Esophagus muscularis mucosa (tissue), 4 donors: ENCODE measurements at places on chromosomes 3 and 15. TPM values are rescaled to one million over a fixed set of nuclear protein-coding genes. Genes with fewer than 3 reads are reported as not detected.
A peak's percentile ranks its signal among the peaks of the same experiment; 100 is the strongest.

The CKMT1A gene
- not detected for total RNA-seq

The FGF12 gene
- total RNA-seq = 10.2 TPM

The CLCN2 gene
- 2.0 TPM for total RNA-seq

The EXD1 gene
- not detected for total RNA-seq

The HRH1 gene
- 5.6 TPM for total RNA-seq

The PROK2 gene
- not detected for total RNA-seq

The GPR27 gene
- total RNA-seq = 2.5 TPM

The UBA7 gene
- total RNA-seq = 29.6 TPM

The SLC27A2 gene
- total RNA-seq = not detected

The FETUB gene
- total RNA-seq = not detected

The AHSG gene
- total RNA-seq = not detected

The ALDH1L1 gene
- total RNA-seq = 19.2 TPM

The FBXL22 gene
- 52.7 TPM for total RNA-seq

The PDCD7 gene
- 24.4 TPM for total RNA-seq

The PTH1R gene
- total RNA-seq = 26.8 TPM

- DNase-seq = no peak
These were observed 8.3 kb upstream of the ANKDD1A start for GRCh38 chr15:64903326-64903950.

GRCh38 chr15:74253211-74253921 lies 17.2 kb downstream of the CCDC33 start:
- DNase-seq = no peak

GRCh38 chr3:156472150-156472549 lies 82.8 kb downstream of the SSR3 start:
- DNase-seq = no peak

DNA sequence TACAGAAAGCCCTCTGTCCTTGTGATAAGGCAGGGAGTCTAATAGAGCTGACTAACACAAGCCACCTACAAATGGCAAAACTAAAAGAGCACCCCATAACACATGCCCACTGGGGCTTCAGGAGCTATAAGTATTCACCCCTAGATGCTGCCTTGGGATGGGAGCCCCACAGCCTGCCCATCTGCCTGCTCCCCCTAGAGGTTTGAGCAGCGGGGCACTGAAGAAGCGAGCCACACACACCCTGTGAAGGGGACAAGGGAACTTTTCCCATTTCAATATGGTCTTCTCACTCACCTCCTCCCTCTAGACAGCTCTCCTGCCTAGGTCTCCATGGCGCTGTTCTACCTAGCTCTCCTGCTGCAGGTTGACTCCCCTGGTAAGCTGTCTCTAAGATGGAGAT lies 261.0 kb downstream of the SHQ1 start:
- no peak for DNase-seq

DNA sequence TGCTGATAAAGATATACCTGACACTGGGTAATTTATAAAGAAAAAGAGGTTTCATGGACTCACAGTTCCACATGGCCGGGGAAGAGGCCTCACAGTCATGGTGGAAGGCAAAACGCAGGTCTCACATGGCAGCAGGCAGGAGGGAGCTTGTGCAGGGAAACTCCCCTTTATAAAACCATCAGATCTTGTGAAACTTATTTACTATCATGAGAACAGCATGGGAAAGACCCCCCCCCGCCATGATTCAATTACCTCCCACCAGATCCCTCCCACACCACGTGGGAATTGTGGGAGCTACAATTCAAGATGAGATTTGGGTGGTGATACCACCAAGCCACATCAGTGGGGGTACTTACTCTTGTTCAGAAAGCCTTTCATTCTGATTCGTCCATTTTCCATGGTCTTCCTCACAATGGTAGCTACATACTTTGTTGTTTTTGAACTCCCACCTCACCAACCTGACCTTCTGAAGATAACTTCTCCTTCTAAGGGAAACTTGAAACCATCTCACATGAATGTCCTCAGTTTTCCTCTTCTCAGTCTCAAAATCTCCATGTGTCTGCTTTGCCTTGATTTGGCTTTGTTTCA lies 275.6 kb upstream of the PROK2 start:
- no peak for DNase-seq

- no peak for DNase-seq
These were observed 204.5 kb upstream of the SLCO3A1 start for GRCh38 chr15:91649016-91649415.

- no peak for DNase-seq
These were observed 26.6 kb downstream of the IGF2BP2 start for GRCh38 chr3:185797993-185798830.

GRCh38 chr3:184711493-184712247 lies at the start of gene MAGEF1:
MAGEF1 (minus strand) TSS chr3:184712064; CDS start chr3:184711821, 243 bp downstream.
- DNase-seq = peak; percentile 93

DNA sequence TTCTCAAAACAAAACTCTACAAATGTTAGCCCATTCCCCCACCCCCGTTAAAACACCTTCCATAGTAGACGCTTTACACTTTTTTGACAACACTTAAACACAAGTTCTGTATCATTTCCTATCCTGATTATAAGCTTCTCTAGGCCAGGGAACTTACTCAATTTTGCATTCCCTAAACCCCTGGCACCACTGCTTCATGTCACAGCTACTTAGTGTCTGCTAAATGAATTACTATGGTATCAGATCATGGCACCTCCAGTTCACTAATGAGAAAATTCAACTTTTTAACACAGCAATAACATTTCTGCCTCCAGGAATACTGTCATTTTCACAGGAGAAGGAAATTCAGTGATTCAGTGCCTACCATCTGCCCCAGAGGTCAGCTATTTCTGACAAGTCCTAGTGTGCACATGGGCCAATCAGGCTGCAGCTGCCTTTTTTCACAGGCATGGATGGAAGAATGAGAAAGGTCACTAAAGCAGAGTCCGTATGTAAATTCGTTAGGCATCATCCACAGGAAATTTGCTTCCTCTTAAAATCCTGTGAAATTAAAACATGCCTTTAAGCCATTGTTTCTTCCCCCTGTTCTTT lies 18.5 kb downstream of the SFMBT1 start:
- peak; percentile 24 for DNase-seq

- no peak for DNase-seq
These were observed 9.7 kb upstream of the GNB5 start for GRCh38 chr15:52200831-52201365.

DNA sequence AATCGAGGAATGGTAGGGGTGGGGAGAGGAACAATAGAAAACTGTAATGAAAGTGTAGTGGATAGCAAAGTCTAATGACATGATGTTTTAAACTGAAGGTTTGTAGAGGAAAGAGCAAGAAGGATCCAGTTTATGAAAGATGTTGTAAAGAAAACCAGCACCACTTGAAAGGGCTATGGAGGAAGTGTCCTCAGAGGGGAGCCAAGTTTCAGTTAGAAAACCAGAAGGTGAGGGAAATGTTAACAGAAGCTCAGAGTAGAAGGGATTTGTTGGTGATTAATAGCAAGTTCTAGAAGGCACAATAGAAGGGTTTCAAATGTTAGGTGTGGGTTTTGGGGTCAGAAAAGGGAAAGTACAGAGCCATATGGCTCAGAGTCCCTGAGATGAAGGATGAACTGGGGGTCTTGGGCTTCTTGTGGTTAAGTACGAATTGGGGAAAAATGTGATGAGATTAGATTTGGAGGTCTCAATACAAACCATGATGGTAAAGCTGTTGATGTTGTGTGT lies 33.8 kb upstream of the LRRC58 start:
- DNase-seq = no peak

DNA sequence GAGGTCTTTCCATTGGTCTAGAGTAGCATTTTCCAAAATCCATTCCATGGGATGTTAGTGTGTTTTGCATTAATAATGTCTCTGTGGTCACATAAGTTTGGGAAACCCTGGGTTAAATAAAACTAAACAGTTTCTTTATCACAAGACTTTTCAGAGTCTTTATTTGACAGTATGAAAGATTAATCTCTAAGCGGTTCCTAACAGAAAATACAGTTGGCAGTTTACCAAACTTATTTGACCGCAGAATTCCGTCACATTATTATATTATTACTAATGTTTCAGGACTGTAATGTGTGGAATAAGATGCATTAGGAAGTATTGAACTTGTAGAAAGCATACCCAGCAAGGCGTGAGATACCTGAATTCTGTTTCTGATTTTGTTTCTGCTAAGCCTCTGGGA lies 71.5 kb upstream of the ADAMTSL3 start:
- no peak for DNase-seq

DNA sequence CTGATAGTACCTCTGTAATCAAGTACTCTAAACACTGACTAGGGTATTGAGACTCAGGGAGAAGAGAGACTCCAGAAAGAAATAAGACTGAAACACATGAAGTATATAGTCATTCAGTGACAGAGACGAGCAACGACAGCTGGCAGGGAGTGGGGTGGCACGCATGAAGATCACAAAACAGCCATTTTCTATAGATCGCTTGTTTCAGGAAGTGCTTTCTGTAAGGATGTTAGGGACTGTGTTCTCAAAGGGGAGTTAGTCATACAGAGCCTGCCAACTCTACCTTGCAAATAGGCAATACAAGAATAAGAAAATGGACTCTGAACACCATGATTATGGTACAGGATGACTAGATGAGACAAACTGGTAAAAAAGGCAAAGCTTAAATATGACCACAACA lies 139.5 kb downstream of the TBL1XR1 start:
- no peak for DNase-seq

DNA sequence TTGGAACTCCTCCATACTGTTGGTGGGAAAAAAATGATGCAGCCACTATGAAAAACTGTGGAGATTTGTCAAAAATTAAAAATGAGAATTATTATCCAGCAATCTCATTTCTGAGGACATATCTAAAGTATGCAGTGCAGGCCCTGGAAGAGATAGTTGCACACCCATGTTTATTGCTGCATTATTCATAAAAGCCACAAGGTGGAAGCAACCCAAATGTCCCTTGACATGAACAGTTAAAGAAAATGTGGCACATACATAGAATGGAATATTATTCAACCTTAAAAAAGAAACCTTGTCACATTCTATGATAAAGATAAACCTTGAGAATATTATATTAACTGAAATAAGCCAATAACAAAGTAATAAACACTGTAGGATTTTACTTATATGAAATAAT lies 80.9 kb upstream of the ARHGEF26 start:
- no peak for DNase-seq

DNA sequence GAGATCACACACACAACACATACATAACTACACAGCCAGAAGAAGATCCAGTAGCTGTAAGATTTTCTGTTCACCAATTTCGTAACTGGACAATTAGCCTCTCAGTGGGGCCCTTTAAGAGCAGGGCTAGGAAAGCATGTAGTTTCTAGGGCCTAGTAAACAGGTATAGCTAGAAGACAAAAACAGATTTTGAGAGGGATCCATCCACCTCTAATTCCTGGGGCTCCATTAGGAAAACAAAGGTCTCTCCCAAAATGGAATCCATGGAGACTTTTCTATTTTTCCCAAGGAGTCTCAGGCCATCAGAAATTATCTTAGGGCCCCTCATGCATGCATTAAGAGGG lies 10.5 kb downstream of the KIF15 start:
- DNase-seq = no peak

DNA sequence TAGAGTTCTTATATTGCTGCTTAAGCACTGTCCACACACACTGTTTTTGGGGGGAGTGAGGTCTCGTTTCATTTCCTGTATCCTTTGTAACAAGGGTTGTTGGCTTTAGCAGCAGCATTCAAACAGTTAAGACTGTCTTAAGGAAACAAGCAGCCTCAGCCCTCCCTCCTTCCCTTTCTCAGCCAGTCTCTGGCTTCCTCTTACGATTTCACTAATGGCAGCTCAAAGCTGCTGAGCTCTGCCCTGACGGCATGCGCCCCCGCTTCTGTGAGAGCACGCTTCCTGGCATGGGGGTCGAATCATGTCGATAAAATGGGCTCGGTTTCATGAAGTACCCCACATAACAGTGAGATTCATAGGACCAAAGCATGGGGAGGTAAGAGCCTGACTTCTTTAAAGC lies 105.0 kb downstream of the KLHL25 start:
- no peak for DNase-seq

DNA sequence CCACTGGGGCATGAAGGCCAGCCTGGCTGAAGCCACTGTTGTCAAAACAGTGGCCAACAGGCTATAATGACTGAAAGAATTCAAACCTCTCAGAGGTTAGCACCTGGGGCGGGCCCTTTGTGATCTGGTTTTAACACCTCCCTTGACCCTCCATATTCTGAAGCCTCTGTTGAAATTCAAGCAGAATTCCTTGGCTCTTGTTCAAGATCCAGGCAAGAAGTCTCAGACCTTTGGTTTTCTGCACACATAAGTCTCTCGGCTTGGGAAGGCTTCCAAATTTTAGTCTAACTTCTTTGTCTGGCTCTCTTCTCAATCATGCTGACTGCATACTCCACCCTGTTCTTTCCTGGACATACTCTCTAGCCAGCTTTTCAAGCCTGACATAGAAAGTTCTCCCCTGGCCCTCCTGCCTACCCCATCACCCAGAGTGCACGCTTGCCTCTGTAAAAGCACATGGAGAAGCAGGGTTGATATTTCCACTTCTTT lies 144.5 kb downstream of the PDZRN3 start:
- peak; percentile 90 for DNase-seq

GRCh38 chr15:88881775-88882174 lies 13.6 kb downstream of the HAPLN3 start:
- no peak for DNase-seq

DNA sequence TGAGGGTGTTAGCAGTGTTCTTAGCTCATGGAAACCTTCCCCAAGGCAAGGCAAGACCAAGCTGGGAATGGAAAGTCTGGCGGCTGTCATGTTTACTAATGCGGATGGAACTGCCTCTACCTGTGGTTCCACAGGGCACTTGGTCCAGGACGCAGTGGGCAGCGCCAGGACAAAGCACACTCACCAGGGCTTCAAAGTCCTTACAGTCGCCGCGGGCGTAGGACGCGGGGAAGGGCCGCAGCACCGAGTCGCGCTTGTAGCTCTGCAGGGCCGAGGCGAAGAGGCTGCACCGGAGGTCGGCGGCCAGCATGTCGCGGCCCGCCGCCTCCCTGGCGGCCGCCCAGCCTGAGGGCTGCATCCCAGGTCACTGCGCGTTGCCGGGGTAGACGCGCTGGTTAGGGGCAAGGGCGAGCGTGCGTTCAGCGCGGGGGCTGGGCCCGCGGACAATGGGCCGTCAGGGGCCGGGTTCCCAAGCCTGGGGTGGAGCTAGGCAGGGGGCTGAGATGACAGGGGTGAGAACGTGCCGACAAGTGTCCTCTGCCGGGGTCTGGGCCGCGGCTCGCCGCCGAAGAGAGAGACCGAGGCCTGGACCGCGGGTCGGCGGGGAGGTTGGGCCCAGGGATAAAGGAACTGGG lies 497 bp downstream of the PARP16 start:
- no peak for DNase-seq

DNA sequence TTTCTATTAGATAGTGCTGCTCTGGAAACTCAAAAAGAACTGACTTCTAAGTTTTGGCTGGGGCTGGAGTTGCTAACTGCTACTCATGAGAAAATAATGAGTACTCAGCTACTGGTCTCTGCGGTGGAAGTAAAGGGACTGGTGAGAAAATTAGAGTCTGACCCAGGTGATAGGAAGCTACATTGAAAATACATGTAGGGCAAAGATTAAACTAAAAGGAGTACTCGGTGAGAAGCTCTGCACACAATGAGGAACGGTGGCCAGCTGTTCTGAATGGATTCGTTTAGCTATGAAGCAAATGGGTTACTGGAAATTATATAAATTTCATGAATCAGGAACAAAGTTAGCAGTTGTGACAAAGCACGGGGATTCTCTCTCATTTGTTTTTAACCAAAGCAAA lies 512.9 kb upstream of the SGO1 start:
- no peak for DNase-seq

- DNase-seq = no peak
These were observed 241.6 kb downstream of the KCNMB2 start for GRCh38 chr3:178777718-178778411.

- no peak for DNase-seq
These were observed 320.2 kb downstream of the UNC13C start for GRCh38 chr15:54298396-54298795.

GRCh38 chr15:52117549-52117948 lies 5.0 kb upstream of the BCL2L10 start:
- no peak for DNase-seq

GRCh38 chr3:111531446-111531845 lies 10.6 kb upstream of the CD96 start:
- no peak for DNase-seq
